ENCODE measurements at places on chromosomes 7 and 10.

DNA sequence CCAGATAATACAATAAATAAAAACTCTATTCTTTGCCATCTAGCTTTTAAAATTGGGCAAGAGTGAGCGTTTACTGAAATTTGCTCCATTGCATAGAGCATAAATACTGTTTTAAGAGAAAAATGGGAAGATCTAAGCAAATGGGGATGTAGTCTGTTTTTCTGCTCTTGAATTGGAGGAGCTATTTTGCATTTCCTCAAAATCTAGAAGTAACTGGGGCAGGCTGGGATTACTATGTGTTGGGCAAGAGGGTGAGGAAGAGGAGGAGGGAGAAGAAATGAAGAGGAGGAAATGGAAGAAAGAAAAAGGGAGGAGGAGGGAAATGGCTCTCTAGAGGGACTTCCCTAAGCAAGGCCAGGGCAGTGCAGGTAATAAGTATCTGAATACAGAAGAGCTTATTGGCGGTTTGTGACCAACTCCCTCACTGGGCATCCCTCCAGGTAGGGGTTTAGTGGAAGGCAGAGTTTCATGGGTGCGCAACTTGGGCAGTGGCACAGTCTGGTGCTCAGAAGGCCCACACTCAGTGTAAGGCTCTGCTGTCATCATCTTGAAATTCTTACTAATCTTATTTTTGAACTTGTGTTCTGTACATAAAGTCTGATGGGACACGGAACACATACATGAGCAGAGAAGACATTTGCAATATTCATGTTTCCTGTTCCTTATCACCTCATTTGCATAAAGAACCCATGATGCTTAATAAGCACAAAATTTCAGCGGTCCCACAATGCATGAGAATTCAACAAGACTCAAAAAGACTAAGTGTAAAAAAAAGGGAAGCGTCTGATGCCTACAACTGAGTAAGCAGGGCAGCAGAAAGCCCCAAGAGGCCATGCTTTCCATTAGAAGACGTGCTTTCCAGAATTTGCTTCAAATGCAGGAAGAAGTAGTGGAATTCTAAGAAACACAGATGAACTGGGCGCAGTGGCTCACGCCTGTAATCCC is 116.9 kb downstream of the EVX1 start:
- no peak for DNase-seq

DNA sequence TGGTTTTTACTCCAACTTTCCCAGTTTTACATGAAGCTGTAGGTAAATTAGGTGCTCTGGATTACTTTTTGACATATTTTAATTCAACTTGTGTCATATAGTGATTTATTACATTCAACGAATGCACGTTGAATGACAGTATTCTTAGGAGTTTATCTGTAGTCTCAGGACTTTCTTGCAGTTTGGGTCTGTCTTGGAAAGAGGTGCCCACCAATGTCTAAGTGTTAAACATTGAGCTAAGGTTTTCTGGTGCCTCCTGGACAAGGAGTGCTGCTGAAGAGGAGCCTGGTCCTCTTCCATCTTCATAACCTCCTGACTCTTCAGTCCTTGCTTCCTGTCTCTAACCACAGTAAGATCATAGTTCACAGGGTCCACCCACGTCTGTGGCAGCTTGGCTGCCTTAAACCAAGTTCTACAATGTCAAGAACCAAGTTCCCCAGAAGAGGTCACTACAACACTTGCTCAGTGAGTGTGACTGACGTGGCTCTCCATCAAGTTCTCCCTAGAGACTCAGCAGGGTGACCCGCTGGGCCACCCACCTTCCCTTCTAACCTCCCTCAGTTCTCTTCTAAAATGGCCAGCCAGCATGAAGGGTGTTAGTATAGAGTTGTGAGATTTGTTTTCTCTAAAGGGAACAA is 6.1 kb downstream of the NPY start:
- DNase-seq: no peak

- DNase-seq: no peak
Measured at GRCh38 chr10:113479346-113480080, 73.3 kb upstream of the HABP2 start.

DNA sequence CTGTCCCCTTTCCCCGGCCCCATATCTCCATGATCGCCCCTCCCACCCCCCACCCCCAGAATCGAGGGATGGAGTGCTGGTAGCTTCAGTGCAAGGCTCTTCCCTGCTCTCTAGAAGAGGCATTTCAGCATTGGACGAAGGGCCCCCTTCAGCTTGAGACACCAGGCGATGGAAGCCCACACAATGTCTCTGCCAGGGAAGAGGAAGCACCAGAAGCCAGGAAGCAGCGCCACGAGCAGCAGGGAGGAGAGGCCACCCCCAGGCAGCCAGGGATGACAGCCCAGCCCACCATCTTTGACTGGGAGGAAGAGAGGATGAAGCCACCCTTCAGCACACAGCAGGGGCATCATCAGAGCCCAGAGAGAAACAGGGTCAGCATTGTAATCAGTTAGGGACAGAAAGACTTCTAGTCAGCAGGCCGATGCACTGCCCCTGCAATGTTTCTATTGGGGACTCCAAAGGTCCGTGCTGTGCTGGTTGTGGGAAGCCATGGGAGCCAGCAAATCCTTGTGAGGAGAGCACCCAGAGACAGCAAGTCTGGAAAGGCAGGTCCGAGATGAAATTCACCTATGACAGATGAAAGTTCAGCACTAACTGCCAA is 15.7 kb downstream of the TMEM72 start:
- DNase-seq: no peak

DNA sequence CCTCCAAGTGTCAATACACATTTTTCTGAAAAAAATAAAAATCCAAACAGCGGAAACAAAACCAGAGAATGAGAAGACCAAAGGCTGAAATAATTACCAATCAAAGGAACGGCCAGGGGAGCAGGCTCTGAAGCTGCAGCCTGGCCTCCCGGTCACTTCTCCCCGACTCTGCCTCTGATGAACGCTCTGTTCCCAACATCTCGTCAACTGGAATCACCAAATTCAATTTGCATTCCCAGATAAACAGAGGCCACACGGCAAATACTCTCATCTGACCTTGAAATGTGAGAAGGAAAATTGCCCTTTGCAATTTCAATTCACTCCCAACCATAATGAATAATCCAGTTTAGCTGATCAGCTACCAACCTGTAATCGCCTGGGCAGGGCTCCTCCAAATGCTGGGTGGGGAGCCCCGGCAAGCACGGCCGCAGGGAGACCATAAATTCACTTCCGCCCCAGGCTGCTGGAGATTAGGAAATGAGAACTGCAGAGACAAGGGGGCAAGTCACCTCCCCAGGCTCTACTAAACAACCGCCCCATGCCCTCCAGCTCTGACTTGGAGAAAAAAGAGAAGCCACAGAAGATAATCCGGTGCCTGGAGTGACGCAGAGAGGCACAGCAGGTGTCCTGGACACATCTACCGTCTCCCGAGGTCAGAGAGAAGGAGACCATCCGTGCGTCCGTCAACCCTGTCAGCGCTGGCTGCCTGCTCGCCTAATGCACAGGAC is 153.2 kb downstream of the MAD1L1 start:
- DNase-seq: no peak

DNA sequence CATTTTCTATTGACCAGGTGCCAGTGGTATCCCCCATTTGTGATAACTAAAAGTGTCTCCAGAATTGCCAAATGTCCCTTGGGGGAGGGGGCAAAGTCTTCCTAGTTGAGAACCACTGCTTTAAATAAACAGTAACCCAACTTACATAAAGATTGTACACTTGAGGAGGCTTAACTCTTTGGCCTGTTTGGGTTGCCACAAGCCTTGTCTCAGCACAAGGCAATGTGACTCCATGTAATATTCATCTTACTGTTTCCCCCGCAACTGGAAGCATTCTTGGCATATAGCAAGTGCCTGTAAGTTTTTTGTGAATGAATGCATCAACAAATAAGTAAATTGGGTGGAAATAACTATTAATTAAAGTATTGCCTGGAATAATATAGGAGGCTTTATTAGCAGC is 108.3 kb downstream of the ANK3 start:
- DNase-seq: no peak

GRCh38 chr10:88652616-88653015 is 11.6 kb upstream of the LIPF start:
- no peak for DNase-seq

DNA sequence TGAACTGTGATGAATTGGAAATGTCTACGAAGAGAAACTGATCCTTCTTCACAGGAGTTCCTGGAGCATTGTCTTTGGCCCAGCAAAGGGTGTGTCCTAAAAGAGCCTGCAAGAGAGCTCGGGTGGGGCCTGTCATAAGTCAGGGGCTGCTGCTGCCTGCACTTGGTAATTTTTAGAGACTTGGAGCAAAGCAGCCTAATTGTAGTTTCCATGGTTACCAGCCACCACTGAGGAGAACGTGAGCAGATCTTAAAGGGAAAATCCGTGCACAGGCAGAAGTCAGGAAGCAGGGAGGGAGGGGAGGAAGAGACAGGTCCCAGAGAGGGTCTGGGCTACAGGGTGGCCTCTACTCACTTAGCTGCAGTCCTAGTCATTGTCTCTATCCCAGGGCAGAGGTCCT is 463.6 kb downstream of the PLXNA4 start:
- DNase-seq: no peak

DNA sequence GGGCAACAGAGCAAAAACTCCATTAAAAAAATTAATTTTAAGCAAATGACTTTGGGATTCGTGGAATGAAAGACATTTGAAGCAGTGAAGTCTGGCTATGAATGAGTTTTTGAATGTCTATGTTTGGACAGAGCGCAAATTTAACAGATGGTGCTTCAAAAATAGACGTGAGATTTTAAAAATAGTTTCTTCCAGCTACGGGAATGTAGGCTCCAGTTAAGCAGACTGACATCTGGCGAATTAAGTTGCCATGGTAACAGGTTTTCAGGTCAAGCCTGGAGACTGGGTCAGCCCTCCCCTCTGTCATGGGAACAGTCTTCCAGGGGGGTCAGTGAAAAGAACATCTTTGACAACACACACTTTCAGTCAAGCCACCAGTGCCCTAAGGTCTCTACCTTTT is 62.0 kb downstream of the MYOF start:
- no peak for DNase-seq

GRCh38 chr7:134553976-134554375 is 5.1 kb downstream of the AKR1B15 start:
- no peak for DNase-seq

DNA sequence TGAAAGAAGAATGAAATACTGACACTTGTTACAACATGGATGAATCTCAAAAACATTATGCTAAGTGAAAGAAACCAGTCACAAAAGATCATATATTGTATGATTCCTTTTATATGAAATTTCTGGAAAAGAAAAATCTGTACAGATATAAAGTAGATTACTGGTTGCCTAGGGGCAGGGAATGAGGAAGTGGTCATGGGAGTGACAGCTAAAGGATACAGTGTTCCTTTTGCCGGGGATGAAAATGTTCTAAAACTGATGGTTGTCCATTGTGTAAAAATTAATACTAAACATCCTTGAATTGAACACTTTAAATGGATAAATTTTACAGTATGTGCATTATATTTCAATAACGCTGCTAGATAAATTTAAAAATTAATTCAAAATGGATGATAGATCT is 25.1 kb downstream of the ALOX5 start:
- no peak for DNase-seq

DNA sequence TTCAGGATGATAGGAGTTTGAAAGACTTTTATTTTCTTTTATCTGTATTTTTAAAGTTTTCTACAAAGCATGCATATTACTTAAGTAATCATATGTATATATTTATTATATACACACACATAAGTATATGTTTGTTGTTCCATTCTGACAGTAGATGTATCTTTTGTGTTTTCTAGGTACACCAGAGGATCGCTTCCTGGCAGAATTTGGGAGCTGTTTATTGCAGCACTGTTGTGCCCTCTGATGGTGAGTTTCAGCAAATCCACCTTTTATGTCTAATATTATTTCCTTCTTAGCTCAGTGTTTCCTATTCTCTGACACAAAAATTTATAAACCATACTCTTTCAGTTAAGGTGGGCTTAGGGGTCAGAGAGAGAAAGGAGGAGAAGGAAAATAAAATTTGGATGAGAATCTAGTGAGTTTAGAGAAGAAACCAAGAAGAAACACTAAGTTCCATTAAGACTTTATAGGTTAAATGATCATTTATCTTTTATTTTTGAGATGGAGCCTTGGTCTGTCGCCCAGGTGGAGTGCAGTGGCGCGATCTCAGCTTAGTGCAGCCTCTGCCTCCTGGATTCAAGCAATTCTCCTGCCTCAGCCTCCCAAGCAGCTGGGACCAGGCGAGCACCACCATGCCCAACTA is 59.2 kb upstream of the OIT3 start:
- peak; percentile 48 for DNase-seq

DNA sequence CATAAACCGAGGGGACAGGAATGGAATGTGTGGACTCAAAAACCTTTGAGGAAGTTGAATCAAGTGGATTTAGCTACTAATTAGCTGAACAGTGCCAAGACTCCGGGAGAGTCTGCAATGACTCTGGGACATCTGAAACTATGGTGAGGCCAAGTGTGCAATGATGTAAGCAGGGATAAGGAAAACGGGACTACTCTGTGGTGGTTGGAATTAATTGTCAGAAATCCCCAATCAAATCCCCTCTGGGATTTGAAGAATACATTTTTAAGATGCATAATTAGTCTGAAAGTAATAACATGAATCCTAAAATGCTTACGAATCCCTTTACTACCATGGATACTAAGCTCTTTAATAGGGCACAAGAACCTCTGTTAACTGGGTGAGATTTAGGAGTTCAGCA is 602.8 kb downstream of the NRG3 start:
- no peak for DNase-seq

DNA sequence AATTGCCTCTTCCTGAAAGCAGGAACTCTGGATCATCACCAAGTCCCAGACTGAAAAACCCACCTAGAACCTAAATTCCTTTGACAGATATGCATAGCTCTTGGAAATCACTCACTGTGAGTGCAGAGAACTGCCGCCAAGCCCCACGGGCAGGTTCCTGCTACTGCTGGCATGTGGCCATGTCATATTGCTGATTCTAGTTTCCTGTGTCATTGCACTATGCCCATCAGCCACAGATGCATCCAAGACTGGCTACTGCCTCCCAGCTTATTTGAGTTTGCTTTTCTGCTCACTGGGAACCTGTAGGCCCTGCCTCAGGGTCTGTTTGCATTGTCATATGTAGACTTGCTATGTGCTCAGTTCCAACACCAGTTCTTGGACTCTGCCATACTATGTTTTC is 786.0 kb downstream of the GRID1 start:
- DNase-seq: no peak

- DNase-seq: no peak
Measured at GRCh38 chr10:44388641-44389040, 3.7 kb upstream of the CXCL12 start.

GRCh38 chr10:89086801-89087521 is 96.4 kb downstream of the FAS start:
- no peak for DNase-seq

DNA sequence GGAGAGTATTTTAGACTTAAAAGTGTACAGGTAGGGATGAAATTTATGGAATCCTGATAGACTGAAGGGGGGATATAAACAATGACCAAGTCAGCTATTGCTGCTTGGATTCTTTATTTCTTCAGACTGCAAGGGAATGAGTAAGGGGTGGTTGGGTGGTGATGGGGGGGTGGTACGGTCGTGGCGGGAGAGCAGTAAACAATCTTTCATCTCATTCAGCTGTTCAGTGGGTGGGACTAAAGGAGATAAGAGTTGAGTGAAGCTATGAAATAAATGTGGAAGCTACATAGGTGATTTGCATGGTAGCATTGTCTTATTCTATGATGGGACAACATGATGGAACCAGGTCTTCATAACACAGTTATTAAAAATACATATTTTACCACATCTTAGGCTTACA is 1.8 kb downstream of the SEPTIN7 start:
- no peak for DNase-seq
